ENCODE measurements at places on chromosomes 2 and 18. TPM values are rescaled to one million over a fixed set of nuclear protein-coding genes. Genes with fewer than 3 reads are reported as not detected.

Gene EN1
- total RNA-seq = not detected

Gene PLCL1
- total RNA-seq = not detected

- no peak for DNase-seq
These were observed 383.6 kb upstream of the SALL3 start for GRCh38 chr18:78595924-78596573.

DNA sequence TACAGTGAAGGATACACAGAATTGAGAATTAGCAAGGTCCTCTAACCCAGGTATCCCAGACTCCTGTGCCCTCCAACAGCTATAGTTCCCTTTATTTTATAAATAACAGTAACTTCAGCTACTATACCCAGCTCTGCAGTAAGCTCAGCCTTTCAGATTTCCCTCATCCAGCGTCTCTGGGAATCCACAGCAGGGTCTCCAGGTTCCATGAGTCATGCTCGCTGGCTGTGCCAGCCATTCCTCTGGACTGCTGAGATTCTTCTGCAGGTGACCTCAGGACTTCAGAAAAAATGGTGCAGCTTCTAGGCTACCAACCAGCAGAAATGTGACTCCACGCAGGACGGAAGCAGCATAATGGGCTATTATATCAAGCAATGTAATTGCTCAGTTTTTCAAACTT lies 419.3 kb downstream of the ZNF516 start:
- no peak for DNase-seq

DNA sequence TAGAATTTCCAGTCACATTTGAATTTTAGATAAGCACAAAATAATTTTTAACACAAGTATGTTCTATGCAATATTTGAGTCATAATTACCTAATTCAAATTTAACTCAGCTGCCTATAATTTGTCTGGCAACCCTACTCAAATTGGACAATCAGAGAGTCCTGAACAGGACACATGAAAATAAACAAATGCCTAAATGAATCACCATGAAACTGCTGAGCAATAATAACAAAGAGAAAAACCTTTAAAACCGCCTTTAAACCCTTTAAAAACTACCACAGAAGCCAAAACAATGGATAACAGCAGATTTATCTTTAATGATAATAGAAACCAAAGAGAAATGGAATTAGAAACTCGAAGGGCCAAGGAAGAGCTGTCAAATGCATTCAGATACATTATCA lies 39.5 kb downstream of the ARL4C start:
- DNase-seq = no peak

DNA sequence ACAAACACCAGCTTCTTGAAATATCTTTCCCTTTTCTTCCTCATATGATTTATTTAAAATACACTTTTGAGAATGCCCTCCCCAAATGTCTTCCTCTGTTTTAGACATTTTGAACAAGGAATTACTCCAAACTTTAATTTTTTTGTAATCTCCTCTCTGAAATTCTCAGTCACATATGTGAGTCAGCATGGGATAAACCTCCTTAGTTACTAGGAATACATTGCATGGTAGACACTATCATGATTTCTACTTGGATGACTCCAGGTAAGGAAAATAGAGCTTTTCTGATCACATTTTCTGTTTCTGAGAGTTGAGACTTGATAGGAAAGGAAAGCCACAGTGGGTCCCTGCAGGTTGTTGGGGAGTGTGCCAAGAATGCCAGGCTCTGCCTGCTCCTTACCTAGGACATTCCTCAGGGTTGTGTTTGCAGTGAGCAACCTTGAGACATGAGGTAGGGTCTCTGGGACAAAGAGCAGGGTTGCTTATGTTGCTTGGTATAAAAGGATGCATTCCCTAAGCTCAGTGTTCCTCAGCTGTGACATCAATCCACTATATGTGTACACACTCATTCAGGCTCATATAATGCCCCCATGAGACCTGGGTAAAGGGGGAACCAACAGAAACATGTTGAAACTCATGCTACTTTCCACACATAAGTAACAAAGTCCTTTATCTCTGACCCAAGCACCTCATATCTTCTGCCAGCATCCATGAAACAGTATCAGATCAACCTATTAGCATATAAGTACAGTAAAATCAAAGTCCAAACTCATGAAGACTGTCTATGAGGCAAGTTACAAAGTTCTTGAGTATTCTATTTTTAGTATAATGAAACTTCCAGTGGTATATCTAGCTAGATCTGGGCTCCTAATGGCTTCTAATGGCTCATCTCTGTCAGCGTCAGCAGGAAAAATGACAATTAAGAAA lies 112.8 kb upstream of the SCN1A start:
- DNase-seq = no peak

Gene PRKAG3
- total RNA-seq = not detected

Gene ZAP70
- not detected for total RNA-seq

Gene CD28
- not detected for total RNA-seq

GRCh38 chr2:111011218-111011617 lies 109.5 kb upstream of the BCL2L11 start:
- no peak for DNase-seq

DNA sequence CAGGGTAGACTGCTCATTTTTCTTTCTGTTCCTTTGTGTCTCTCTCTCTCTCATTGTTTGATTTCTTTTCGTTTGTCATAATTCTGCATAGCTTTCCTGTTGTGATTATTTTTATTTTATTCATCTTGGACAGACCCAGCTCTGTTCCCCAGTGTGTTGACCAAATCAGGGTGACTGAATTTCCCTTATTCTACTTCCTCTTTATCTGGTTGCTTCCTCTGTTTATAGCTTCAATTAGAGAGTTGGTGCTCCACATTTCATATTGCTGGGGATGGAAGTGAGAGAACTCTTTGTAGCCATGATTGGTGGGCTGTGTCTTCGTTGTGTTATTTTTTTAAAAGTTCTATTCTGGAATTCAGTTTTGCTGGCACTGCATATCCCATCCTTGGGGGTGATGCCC lies 19.1 kb downstream of the PROKR1 start:
- DNase-seq = no peak

Gene CDKL4
- total RNA-seq = not detected

Gene PRSS56
- not detected for total RNA-seq

- DNase-seq = no peak
These were observed 503.6 kb upstream of the TNP1 start for GRCh38 chr2:217363470-217363869.

DNA sequence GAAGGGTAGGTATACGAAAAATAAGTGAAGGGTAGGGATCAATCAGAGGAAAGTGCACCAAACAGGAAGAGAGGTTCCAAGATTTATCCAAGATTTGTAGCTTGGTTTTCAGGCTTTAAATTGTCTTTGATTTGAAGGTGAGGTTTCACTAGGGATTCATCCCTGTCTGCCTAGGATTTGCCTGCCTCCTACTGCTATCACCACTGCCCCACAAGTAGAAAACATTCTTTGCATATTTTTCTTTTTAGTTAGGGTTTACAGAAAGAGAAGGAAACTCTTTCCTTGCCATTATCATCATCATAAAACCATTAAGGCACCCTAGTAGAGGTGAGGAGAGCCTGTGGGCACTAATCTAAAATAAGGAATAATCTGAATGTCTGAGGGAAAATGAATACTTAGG lies 45.8 kb upstream of the TANC1 start:
- no peak for DNase-seq

GRCh38 chr18:24086082-24086481 lies 52.8 kb upstream of the CABYR start:
- DNase-seq = no peak

GRCh38 chr2:135913727-135914365 lies 37.6 kb upstream of the MCM6 start:
- no peak for DNase-seq

Gene TMEM169
- 5.5 TPM for total RNA-seq

Data from Caki2 (cell line).